Activated CD4-positive, alpha-beta T cell treated with anti-CD3 and anti-CD28 coated beads for 24 hours (primary cell): ENCODE measurements at places on chromosomes 16 and 17.
A peak's percentile ranks its signal among the peaks of the same experiment; 100 is the strongest.

- peak; percentile 24 for DNase-seq
These were observed 43.4 kb downstream of the HNF1B start for GRCh38 chr17:37701496-37701898.

DNA sequence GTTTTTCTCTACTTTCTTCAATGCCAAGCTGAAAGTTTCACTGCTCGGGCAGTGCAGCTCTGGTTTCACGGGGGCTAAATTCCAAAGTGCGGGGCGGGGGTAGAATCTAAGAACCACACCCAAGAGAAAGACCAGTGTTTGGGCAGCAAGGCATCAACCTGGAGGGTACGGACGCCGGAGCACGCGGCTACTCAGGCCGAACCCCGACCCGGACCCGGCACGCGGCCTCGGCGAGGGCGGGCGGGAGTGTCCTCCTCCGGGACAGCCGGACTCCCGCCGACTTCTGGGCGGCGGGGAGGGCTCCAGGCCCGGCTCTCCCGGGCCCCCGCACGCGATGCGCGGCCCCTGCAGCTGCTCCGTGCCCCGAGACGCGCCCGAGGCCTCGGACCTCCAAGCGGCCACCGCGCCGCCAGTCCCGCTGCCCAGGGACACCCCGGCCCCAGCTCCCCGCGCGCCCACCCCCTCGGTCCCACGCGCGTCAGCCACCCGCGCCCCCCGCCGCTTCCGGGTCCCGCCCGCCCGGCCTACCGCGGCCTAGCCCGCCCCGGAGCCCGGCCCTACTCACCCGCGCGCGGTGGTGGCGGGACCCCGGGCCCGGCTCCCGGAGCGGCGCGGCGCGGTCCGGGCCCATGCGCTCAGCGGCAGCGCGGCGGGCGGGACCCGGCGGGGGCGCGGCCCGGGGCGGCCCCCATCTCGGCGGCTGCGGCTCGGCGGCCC lies 561 bp downstream of the AXIN1 start:
- no peak for DNase-seq

DNA sequence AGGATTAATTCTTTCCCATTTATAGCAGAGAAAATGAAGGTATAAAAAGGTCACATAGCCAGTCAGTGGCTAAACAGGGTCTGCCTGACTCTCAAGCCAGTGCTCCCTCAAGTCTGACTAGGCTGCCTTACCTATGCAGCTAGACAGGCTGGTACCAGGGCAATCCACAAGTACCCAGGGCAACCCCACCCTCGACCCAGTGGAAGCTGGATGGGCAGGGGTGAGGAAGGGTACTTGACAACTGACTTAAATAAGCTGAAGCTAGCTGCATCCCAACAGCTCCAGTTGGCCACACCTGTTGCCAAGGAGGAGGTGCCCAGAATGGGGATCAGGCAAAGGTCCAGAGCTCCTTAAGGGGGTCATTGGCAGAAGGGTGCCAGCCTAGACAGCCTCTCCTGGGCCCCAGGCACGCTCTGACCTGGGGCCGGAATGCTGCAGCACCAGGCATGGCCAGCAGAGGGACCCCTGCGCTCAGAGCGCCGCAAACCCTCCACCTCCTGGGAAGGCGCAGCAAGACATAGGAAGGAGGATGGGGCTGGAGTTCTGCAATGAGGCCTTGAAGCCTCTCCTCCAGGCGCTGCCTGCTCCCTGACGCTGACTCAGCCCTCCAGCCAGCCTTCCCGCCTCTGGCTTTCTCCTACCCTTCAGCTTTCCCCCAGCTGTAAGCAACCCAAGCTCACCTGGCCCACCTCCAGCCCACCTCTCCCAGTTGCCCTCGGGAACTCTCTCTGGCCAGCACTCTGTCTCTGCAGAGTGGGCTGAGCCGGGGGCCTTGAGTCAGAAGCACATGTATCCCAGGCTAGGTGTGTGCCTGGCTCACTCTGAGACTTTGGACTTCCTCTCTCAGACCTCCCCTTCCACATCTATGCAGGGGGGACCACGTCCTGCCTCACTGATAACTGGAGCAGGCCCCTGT lies 28.8 kb downstream of the MPP2 start:
- peak; percentile 64 for DNase-seq

GRCh38 chr17:41777574-41778188 lies 8.8 kb downstream of the JUP start:
- DNase-seq = no peak

DNA sequence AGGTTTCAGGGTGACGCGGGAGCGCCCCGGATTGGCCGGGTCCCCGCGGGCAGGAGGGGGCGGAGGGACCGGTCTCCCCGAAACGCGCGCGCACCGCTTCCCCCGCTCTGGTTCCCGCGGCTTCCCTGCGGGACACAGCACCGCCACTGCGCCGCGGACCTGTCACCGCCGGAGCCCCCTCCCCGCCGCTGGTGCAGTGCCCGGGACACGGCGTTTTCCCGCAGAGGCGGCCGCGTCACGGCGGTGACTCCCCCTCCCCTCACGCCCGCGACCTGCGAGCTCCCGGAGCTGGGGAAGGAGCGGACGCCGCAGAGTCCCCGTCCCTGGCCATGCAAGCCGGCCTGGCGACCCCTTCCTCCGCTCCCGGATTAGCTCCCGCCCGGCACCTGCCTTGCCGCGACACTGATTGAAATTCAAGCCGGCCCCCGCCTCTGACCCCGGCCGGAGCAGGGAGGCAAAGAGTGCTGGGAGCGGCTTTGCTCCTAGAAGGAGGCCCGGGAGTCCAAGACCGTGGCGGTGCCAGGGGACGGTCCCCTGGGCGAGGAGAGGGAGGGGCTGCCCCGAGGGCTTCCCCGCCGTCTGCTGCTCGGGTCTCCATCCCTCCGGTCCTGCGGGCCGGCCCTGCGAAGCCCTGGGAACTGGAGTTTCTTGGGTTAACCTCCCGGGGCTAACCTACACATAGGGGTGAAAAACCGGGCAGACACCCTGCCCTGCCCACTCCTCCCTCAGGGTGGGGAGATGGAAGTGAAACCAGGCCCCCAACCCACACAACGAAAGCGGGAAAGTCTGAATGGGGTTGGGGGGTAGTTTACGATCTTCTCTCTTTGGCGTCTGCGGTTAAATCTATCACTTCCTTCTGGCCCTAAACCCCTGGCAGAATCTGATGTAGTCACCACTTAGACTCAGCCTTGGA lies 1.0 kb downstream of the RHBDL3 start:
- no peak for DNase-seq

GRCh38 chr17:55811536-55811935 lies 60.7 kb downstream of the PCTP start:
- DNase-seq = no peak

GRCh38 chr17:40550608-40551007 lies 14.7 kb downstream of the CCR7 start:
- no peak for DNase-seq

GRCh38 chr17:49459401-49459984 lies 35.6 kb upstream of the NGFR start:
- no peak for DNase-seq

GRCh38 chr17:82767041-82767754 lies 15.3 kb downstream of the TBCD start:
- no peak for DNase-seq

GRCh38 chr17:62614142-62614541 lies 13.3 kb upstream of the MRC2 start:
- no peak for DNase-seq

- DNase-seq = no peak
These were observed 24.3 kb upstream of the B4GALNT2 start for GRCh38 chr17:49108318-49108717.

GRCh38 chr17:76927577-76927976 lies 59.4 kb downstream of the MGAT5B start:
- no peak for DNase-seq

DNA sequence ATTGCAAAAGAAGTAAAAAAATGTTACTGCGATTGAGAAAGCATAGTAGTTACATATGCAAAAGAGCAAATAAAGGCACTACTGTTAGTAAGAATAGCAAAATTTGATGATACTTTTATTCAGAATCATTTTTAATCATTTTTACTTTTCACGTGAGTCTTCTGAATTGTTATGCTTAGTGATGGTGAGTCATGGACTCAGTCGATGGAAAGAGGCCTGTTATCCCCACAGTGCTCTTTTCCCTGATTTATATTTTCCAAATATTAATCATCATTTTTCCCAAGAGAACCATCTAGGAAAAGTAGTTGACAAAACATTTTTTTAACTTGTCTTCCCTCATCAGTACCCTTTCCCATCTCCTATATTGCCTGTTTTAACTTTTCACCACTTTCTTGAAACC lies 181.1 kb downstream of the CHD9 start:
- no peak for DNase-seq

- DNase-seq = no peak
These were observed 62.4 kb downstream of the VAT1L start for GRCh38 chr16:77850636-77851333.

DNA sequence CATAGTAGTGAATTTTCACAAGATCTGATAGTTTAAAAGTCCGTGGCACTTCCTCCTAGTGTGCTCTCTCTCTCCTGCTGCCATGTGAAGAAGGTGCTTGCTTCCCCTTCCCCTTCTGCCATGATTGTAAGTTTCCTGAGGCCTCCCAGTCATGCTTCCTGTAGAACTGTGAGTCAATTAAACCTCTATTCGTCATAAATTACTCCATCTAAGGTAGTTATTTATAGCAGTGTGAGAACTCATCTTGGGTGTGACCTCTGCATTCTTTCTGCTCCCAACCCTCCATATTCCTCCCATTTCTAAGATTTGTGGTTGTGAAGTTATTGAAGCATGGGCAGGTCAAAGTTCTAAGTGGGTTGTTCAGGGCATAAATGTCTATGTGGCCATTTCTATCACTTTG lies 62.1 kb upstream of the ADAMTS18 start:
- DNase-seq = no peak

- peak; percentile 70 for DNase-seq
These were observed 80.9 kb downstream of the ARHGAP23 start for GRCh38 chr17:38508954-38509771.

DNA sequence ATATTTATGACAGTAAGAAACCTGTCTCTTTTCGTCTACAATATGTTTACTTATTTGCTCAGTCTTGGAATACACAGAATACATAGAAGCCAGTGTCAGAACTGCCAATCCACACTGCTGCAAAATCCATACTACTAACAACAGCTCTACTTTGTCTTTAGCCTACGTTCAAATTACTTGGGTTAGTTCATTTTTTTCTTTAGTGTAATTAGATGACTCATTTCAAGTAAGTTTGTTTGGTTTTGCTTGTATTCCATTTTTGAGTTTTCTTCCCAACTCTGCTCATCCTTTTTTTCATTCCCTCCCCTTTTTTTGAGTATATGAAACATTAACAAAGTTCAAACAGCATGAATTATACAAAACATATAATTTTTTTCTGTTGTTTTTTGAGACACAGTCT lies 16.9 kb downstream of the CMC2 start:
- DNase-seq = no peak

GRCh38 chr16:61968242-61969076 lies 67.8 kb downstream of the CDH8 start:
- no peak for DNase-seq

DNA sequence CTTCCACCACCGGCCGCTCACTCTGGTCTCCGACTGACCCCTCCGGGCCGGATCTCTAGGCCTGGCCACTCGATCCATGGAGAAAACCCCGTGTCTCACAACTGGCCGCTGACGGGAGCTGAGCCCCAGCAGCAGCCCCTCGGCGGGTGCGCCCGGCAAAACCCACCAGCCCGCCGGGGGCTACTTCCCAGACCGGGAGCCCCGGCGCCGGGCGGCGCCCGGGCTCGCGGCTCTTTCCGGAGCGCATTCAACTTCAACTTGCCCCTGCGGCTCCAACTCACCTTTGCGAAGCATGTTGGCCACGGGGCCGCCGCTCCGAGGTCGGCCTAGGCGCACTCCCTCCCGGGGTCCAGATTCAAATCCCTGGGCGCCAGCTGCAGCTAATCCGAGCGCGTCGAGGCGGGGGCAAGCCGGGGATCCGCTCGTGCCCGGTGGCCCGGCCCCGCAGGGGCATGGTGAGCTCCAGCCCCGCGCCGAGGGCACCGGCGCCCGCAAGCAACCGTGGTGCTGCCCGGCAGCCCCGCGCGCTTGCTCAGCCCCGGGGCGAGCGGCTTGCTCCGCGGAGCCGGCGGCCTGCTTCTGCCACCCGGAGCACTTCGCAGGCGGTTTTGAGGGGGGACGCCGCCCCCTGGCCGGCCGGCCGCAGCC lies 438 bp downstream of the RTN4RL1 start:
- no peak for DNase-seq

- DNase-seq = no peak
These were observed 12.2 kb downstream of the MLLT6 start for GRCh38 chr17:38717139-38717745.

DNA sequence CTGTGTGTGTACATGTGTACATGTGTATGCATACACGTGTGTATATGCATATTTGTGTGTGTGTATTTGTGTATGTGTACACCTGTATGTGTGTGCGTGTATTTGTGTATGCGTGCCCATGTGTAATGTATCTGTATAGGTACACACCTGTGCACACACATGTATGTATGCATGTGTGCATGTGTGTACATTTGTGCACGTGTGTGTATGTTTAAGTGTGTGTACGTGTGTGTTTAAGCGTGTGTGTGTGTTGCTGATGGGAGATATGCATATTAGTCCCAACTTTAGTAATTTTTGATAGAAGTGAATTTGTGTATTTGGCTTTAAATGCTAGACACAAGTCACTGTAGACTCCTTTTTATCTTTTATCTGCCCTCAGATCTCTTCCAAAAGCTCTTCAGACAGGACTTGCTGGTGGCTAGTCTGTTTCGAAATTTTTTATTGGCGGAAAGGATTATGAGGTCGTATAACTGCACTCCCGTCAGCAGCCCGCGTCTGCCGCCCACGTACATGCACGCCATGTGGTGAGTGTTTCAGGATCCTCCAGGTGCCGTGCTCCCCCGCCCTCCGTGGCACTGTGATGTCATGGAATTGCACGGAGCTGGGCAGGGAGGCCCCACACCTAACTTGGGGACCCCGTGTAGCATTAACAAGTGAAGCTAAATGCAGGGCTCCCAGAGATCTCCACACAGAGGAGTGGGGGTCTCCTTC lies 168.8 kb upstream of the CHMP6 start:
- DNase-seq = no peak

GRCh38 chr17:18187821-18188761 lies 4.5 kb downstream of the ALKBH5 start:
- no peak for DNase-seq

DNA sequence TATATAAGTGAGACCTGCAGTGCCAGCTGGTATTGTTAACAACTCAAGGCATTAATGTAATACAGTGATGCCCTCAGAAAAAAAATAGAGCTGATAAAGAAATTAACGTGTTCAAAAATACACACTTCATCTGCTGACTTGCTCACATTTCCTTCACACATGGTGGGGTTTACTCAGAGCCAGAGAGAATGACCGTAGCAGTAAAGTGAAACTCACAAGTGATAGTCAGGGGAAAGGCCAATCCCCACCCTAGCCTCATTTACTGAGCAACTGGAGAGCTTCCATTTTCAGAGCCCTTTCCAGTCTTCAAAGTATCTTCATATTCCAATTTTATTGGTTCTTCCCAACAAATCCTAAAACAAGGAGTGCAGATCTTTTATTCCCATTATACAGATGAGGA lies 74.0 kb upstream of the HLF start:
- no peak for DNase-seq

DNA sequence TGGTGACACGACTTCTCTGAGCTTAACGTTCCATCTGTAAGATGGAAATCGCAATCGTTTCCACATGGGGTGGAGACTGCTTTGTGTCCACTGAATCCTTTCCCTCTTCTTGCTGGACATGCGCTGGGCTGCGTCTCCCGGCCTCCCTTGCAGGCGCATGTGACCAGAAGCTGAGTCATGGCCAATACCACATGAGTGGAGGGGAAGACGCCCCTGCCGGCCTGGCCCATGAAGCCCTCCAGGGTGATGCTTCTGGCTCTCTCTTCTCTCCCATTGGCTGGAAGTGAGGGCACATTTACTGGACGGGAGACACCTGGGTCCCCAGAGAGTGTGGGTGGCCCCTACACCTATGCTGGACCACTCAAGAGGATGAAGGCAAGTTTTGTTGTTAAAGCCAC lies 71.1 kb downstream of the DYNLRB2 start:
- no peak for DNase-seq
